ENCODE measurements at places on chromosomes 5 and 9.

GRCh38 chr9:17807613-17808282 is 228.9 kb downstream of the SH3GL2 start:
- DNase-seq: no peak

GRCh38 chr5:76412511-76412910 is 9.4 kb downstream of the IQGAP2 start:
- no peak for DNase-seq

GRCh38 chr9:35727676-35728040 is 4.3 kb downstream of the TLN1 start:
- DNase-seq: no peak

GRCh38 chr5:110054240-110054639 is 364.5 kb downstream of the MAN2A1 start:
- DNase-seq: peak; percentile 68

DNA sequence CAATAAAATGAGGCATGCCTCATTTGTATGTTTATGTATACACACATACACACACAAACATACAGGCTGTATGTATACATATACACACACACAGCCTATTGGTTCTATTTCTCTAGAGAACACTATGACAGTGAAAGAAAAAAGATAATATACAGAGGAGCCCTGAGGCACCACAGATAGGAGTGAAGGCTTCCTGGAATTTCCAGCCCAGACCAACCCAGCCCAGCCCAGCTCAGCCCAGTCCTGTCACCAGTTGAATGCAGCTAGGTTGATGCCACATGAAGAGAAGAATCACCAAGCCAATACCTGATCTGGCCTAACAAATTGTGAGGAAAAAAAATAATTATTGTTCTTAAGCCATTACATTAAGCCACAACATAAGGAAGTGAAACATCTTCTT is 126.9 kb upstream of the PDE4D start:
- no peak for DNase-seq

GRCh38 chr9:84671586-84672521 is 2.3 kb downstream of the NTRK2 start:
- DNase-seq: no peak

GRCh38 chr5:154783774-154784460 is 28.7 kb downstream of the LARP1 start:
- no peak for DNase-seq

DNA sequence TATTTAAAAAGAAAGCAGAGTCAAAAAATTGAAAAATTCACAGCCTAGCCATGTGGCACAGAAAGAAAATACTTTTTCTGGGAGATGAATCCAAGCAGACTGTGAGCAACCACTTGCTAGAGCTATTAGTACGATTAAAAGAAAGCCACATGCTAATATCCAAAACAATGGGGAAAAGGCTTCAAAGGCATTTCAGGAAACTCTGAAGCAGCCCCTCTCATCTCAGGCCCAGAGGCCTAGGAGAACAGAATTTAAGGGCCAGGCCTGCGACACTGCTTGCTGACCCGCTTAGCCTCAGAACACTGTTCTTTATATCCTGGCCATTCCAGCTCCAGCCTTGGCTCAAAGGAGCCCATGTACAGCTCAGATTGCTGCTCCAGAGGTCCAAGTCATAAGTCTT is 1257.0 kb upstream of the CDH18 start:
- DNase-seq: no peak

DNA sequence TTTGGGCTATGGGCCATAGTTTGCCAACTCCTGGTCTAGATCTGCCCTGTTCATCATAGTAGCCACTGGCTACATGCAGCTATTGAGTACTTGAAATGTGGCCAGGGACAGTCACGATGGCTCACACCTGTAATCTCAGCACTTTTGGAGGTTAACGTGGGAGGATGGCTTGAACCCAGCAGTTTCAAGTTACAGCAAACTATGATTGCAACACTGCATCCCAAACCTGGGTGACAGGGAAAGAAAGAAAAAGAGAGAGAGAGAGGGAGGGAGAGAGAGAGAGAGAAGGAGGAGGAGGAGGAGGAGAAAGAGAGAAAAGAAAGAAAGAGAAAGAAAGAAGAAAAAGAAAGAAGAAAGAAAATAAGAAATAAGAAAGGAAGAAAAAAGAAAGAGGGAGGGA is 5.1 kb upstream of the GMCL2 start:
- DNase-seq: no peak

DNA sequence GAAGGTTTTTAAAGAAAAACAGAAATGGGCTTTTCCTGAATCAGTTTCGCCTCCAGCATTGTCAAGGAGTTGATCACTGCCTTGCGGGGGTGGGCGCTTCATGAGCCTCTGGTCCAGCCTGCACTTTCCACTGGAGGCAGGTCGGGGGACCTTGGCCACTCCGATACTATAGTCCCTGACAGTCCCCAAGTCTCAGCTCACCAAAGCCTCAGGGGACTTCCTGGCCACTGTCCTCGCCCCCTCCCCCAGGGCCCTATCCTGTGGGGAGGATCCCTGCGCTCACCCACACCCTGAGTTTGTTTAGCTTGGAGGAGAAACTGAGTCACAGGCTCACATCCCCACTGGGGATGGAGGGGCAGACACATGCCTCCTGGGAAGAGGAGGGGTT is 1.4 kb downstream of the SLC6A19 start:
- no peak for DNase-seq

GRCh38 chr5:149410721-149411432 is 31.8 kb upstream of the IL17B start:
- no peak for DNase-seq

DNA sequence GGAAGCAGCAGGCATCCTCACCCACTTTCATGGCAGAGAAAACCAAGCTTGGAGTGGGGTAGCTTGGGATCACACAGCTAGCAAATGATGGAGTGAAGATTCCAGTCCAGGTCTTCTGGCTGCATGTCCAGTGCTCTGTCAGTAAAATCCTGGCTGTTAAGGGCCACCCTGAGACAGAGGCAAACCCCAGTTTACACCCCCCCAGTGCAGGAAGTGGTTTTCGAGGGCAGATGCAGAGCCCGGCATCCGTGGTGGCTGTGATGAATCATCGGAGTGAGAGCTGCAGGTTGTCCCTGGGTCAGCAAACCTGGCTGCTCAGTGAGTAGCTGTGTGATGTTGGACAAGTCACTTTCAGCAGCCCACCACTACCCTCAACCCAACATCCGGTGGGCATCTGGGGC is 115.4 kb downstream of the RGS3 start:
- DNase-seq: peak; percentile 84

GRCh38 chr9:32742296-32742695 is 41.0 kb upstream of the TMEM215 start:
- DNase-seq: no peak
